ENCODE measurements at places on chromosomes 2 and 18. TPM values are rescaled to one million over a fixed set of nuclear protein-coding genes. Genes with fewer than 3 reads are reported as not detected.

Gene EDAR
- not detected for total RNA-seq

- no peak for DNase-seq
These were observed 212.7 kb downstream of the DYM start for GRCh38 chr18:49247781-49248180.

Gene KCNJ3
- total RNA-seq, result not detected

Gene NRP2
- 183 TPM for total RNA-seq

DNA sequence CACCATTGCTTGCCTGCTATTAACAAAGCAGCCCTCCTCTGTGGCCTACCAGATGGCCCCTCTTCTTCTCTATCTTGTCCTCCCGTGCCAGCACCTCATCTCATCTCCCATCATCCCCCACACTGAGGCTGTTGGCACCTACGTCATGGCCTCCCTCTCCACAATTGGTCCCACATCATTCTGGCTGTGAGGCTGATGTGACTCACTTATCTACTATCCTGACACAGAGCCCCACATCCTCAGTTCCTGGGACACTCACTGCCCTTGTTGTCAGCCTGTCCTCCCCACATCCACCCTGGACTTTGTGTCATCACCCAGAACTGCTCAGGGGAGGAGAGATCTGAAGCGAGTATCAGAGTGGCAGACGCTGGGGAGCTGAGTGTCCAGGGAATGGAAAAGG is 102.9 kb downstream of the MRO start:
- peak; percentile 49 for DNase-seq

DNA sequence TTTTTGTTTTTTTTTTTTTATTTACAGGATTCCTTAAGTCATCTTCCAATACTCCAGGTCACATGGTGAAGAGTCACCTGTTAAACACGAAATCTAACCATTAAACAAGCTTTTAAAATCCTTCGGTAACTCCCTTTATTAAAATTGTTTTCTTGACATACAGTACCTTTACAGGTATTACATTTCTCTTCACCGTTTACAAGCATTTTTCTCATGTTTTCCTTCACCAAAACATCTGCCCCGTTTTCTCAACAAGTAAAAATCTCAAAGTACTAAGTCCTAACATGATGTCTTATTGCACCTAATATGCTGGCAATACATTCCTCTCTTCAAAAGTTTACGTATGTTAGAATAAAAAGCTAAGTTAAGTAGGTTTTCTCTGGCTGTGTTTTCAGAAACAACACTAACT is 1.1 kb downstream of the PUM2 start:
- DNase-seq, result peak; percentile 54

Gene TUBB8B
- not detected for total RNA-seq

Gene CCDC141
- total RNA-seq, result not detected

DNA sequence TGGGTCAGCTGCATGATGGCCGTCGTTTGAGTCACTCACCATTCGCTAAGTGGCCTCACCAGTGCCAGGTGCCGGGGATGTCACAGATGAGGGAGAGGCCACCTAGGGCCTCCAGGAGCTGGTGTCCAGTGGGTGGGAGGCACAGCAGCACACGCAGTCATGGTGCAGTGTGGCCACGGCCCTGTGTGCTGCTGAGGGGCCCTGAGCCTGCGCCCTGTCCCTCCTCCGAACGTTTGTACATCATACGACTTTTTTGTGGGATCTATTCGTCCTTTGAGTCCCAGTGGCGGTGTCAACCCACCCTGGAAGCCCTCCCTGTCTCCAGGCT is 30.1 kb upstream of the ODC1 start:
- no peak for DNase-seq

GRCh38 chr2:59342166-59342565 is 1101.0 kb upstream of the FANCL start:
- DNase-seq, result no peak

DNA sequence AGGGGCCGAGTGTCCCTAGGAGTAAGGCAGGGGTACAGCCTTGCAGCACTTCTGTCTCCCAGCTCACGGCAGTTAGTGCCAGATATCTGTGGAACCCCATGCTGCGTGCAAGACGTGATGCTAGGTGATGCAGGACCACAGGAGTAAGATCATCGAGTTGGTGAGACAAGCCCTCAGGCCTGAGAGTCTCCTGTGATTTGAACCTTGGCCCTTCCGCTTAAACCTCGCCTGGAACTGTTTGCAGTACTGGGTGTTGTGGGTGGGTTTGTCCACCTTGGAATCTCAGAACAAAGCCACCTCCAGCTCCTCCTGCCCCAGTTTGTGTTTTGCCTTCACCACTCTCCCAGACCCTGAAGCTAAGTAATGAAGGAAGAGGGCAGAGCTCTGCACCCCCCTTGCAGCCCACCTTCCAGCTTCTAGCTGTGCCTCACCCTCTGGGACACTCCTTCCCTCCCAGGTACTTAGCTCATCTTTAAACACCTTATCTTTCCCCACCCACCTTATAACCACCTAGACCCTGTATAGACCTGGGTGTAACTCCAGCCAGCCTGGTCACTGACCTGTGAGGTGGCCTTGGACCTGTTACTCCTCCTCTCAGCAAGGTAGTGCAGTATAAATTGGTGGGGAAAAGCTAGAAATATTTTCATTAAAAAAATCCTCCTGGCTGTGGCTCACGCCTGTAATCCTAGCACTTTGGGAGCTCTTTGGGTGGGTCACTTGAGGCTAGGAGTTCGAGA is 6.6 kb downstream of the CNNM4 start:
- no peak for DNase-seq

GRCh38 chr18:12287131-12287681 is 20.8 kb upstream of the TUBB6 start:
- DNase-seq, result no peak

Gene GAREM1
- 5.0 TPM for total RNA-seq
